Femur (tissue), 1 donor: ENCODE measurements at places on chromosomes 6 and 20.
A peak's percentile ranks its signal among the peaks of the same experiment; 100 is the strongest.

GRCh38 chr6:160253292-160253691 is 5.3 kb downstream of the SLC22A2 start:
- DNase-seq: no peak

GRCh38 chr6:42393339-42393738 is 58.4 kb downstream of the TRERF1 start:
- DNase-seq: no peak

GRCh38 chr6:168648240-168649125 is 207.5 kb downstream of the SMOC2 start:
- DNase-seq: peak; percentile 69

GRCh38 chr6:137170266-137171052 is 3.0 kb downstream of the IL22RA2 start:
- DNase-seq: no peak

GRCh38 chr6:35363293-35363750 is 21.0 kb downstream of the PPARD start:
- peak; percentile 77 for DNase-seq

- no peak for DNase-seq
These were observed 107.3 kb downstream of the EPB41L2 start for GRCh38 chr6:130955755-130956154.

- no peak for DNase-seq
These were observed 162.8 kb downstream of the SCML4 start for GRCh38 chr6:107661291-107661690.

GRCh38 chr20:32098786-32099185 is 10.7 kb upstream of the TM9SF4 start:
- no peak for DNase-seq

DNA sequence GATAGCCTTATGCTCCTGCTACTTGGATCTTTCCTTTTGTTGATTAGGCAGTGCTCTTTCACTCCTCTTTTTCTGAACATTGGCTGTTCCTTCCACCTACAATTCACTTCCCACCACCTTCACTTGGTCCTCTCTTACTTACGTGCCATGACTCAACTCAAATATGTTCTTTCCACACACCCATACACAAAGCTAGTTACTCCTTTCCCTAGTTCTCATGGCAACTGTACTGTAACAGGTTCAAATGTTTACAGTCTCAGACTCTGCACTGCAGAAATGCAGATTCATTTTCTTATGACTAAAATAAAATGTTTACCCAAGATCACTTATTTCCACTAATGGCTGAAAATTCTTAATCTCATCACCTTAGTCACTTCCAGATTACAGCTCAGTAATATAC is 174.0 kb upstream of the TSHZ2 start:
- no peak for DNase-seq

DNA sequence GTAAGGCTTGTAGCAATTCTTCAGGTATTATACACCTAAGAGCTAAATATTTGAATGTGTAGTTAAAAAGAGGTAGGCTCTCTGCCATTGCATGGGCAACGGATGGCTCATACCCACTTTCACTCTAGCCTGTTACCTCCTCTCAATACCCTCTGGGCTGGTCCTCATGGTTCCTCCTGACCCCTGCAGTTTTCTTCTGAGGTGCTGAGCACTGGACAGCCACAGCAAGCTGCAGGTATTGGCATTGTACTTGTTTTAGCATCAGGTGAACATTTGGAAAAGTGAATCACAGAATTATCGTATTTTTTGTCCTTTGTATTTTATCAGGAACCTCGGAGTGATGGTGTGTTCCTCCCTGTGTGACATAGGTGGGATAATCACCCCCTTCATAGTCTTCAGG is 32.9 kb downstream of the SLC22A1 start:
- no peak for DNase-seq

- DNase-seq: no peak
These were observed 1.1 kb downstream of the FAM184A start for GRCh38 chr6:119077391-119077642.

DNA sequence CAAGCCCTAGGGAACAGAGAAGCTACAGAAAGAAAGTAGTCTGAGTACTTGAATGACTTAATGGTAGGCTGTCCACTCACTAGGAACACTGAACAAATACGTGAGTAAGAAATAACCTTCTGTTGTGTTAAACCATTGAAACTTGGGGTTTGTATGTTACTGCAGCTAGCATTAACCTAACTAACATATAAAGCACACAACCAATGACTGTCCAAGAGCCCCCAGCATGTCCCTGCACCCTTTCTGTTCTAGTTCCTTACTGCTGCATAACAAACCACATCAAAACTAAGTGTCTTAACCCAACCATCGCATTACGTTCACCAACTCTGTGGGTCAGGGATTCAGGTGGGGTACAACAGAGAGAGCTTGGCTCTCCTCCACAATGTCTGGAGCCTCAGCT is 10.5 kb upstream of the RNF8 start:
- DNase-seq: no peak

- DNase-seq: no peak
These were observed 219.2 kb downstream of the CLVS2 start for GRCh38 chr6:123215211-123215610.

GRCh38 chr6:1254326-1254725 is 57.6 kb upstream of the FOXQ1 start:
- no peak for DNase-seq

GRCh38 chr20:21713470-21713869 is 8.0 kb downstream of the PAX1 start:
- no peak for DNase-seq

GRCh38 chr20:15571056-15571455 is 1002.2 kb downstream of the KIF16B start:
- DNase-seq: no peak

DNA sequence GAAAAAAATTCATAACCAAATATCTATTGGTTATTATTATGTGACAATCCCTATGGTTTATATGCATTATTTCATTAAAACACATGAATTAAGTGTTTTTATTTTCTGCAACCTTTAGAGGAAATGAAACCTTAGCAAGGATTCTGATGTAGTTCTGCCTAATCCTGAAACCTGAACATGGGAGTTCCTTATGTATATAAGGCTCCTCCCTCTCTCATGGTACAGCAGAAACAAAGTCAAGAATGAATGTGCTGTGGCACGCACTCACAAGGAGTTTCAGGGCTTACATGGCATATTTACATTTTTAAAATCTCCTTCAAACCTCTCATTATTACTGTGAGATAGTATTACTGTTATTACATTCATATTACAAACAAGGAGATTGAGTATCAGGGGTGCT is 426.4 kb upstream of the CITED2 start:
- no peak for DNase-seq

DNA sequence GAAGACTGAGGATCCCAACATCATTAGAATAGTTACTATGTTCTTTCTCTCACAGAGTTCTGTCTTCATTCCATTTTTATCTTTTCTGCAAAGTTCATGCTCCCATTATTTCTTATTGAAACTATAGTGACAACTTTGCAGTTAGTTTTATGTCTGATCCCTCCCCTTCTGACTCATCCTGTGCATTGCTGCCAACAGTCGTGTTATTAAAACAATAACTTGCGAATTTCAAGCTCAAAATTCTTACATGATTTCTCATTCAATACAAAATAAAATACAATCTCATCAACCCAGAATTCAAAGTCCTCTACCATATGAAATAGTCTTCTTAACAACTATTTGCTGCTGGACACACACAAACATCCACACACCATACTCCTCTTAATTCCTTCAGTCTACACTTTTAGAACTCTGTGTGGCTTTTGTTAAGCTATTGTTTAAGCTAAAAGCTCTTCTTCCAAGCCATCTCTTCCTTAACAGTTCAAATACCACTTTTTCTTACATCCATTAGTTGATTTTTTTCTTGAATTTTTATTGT is 261.4 kb upstream of the IRAK1BP1 start:
- DNase-seq: peak; percentile 27

DNA sequence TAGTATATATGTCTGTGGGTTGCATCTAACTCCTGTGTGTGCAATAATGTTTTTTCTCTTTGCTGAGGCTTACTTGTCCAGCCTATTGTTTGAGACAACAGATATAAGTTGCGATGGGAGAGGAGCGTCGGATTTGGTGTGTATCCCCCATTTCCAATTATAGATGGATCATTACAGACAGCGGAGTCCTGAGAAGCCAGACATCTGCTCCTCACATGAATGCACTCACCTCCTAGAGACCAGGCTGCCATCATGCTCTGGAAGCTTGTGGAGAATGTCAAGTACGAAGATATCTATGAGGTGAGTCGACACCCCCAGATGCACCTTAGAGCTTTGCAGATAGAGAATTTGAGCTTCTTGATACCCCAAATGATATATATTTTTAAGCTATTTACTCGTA is at the start of gene TFAP2B:
TFAP2B (plus strand) TSS at position 199 of the 400 bp plus-strand sequence; CDS start at position 220, 21 bp downstream.
- no peak for DNase-seq

DNA sequence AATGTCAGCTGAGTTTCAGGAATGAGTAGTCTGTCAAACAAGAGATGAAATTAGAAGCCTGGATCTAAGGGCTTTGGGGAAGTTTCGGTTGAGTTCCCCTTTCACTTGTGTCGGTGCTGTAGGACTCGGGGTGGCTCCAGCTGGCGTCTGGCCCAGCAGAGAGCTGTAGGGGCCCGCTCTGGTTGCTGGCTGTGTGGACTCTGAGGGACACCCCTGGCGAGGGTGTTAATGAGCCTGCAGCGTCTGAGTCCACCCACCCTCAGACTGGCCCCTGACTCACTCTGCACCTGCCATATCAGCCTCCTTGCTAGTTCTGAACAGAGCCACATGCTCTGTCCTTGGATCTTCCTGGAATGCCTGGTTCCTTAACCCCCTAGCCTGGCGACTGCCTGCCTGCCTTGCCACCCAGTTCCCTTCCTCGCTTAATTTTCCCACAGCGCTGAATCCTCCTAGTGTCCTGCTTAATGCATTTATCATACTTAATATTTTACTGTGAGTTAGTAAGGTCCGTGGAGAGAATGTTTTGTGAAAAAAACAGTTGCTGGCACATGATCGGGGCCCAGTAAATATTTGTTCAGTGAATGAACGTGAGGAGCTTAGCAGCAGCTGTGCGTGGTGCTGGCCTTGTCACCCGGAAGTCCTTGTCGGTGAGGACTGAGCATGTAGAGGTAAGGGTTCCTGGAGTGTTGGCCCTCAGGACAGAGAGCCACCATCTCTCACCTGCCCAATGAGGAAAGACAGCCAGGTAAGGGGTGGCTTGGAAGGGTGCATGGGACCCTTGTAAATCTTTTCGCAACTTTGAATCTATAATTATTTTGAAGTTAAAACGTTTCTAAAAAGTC is 1.6 kb downstream of the DNAJC5 start:
- DNase-seq: peak; percentile 73

DNA sequence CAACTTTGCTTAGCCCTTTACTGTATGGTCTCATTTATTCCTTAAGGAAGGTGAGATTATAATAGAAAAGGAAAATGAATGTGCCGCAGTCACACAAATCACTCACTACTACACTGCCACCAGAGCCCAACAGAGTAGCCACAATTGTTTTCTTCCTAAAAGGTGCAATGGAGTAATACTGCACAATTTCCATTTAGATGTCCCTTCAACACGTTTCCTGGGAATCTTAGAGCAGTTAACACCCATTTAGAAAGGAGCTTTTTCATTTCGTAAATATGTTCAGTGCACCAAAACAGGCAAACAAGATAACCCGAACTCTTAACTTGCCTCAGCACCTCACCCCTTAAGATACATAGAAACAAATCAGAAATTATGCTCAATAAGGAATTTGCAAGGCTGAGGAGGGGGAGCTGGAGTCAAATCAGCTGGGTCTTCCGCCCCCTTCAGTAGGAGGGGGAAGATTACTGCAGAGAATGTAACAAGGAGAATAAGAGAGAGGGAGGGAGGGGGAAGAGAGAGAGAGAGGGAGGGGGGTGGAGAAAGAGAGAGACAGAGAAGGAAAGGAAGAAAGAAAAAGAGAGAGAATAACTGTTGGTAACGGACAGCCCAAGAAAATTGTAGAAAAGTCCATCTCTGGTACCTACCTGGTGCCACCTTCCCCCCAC is 155.5 kb downstream of the BCAS1 start:
- no peak for DNase-seq

GRCh38 chr6:4129446-4129845 is 5.9 kb downstream of the ECI2 start:
- no peak for DNase-seq

- DNase-seq: no peak
These were observed 225.0 kb upstream of the TENT5A start for GRCh38 chr6:81977486-81977885.

DNA sequence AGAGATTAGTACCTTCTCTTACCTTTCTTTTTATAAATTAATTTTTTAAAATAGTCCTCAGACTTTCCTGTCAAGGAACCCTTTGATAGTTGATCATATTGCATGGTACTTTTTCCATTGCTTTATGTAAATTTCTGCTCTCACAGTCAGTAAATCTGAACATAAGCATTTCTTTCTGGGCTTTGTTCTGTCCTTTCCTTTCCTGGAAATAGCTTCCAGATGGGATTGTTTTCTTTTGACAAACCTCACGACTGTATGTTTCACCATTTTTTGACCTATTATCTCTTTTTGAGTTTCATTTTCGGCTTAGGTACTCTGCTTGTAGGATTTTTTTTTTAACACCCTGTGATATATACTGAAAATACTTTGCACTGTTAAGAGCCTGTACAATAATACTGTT is 32.6 kb downstream of the UTRN start:
- no peak for DNase-seq

GRCh38 chr20:2382833-2383232 is 2.1 kb downstream of the TGM6 start:
- DNase-seq: no peak

GRCh38 chr20:18739751-18740166 is 73.8 kb upstream of the SCP2D1 start:
- peak; percentile 71 for DNase-seq

DNA sequence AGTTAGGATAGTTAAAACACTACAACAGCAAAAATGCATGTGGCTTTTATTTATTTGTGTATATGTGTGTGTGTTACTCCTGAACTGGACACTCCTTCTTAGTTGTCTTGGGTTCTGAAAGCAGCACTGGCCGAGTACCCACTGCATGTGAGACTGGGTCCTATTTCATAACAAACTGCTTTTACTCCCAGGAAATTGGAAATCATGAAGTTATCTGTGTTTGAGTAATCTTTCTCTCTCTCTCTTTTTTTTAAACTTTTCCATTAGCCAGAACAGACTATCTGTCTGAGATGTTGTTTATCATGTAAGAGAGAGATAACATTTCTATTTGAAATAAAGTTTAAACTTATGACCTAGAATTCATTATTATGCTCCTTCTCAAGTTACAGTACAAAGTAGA is 110.4 kb downstream of the LIN28B start:
- no peak for DNase-seq

DNA sequence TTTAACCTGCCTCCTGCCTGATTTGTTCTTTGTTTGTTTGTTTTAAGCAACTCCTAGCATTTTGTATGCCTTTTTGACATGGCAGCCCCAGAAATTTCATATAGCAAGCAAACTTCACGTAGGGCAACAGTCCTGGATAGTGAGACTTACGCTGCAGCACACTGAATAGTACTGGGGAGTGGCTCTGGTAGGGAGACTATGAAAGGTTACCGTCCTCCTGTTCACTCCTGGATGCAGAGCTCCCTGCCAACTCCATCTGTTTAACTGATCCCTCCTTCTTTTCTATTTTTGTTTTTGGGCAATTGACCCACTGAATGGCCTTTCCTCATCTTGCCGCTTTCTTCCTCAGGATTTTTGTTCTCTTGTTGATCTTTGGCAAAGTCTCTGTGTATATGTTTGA is 44.5 kb upstream of the BMP6 start:
- DNase-seq: no peak

- no peak for DNase-seq
These were observed 24.3 kb upstream of the SCRT2 start for GRCh38 chr20:699811-700338.
